ENCODE measurements at places on chromosomes 3 and 15. TPM values are rescaled to one million over a fixed set of nuclear protein-coding genes. Genes with fewer than 3 reads are reported as not detected.

DNA sequence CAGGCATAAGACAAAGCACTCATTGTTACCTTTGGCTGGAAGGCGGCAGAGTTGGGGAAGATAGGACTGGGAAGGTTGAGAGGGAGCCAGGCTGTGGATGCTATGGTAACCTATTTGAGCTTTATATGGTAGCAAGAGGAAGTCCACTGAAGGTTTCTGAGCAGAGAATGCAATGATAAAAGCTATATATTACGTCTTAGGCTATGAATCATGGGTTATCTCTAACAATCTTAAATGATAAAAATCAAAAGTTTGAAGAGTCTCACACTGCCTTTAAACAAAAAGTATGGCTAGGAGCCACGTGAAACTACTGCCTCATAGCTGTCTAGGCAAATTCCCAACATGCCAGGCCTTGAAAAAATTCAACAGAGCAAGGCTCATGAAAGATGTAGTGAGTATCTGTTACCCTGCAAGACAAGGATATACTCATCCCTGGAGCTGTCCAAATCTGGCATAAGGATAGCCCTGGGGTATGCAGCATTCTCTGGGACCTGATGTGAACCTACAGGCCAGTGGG lies 4.1 kb downstream of the P3H2 start:
- DNase-seq, result no peak

GRCh38 chr3:58804914-58805313 lies 138.3 kb upstream of the FAM3D start:
- DNase-seq, result no peak

DNA sequence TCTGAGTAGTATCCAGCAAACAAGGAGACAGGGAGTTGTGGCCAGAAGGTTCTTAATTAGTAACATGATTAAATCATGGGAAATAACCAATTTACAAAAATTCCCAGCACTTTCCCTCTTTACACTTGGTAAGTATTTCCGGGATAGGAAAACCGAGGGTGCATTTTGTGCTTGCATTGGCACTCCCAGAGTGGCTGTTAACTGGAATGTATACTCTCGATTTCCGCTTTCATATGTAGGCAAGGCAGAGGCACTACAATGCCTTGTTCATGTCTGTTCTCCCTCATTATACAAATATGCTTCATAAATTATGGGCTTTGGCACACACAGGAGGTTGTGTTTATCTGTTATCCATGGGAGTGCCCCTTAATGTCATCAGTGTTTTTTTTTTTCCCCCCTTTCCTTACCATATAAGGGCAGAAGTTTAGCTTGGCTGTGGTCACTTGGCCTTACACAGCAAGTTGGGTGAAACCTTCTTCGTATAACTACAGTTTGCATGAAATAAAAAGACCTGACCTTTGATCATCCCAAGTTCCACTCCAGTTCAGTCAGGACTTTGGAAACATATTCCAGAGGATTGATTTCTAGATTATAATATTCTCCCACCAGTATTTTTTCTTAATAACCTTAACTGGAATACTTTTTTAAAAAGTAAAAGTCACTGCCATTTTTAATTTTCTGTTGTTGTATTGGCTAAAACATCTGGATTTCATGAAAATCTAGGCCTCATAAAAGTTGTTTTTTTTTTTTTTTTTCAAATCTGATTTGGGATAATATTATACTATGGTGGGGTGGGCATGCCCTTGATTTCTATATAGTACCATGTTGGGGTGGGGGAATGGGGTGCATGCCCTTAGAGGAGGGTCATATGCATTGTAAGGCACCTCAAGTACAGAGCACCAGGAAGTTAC lies 8.9 kb downstream of the TPM1 start:
- no peak for DNase-seq

DNA sequence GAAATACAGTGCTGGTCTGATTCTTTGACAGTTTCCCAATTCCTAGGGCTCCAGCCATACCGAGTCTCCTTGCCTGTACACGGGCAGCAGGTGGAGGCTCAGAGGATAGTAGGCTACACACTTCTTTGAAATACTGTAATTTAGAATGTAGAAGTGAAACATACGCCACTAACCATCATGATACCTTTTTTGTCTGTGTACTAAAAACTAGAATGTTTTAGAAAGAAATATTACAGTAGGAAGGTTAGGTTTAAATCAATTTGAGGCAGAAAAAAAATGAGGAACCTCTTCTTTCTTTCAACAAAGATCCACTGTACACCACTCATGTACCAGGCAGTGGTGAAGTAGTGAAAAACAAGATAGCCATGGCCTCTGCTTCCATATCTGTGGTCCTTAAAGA lies 354.7 kb downstream of the MCTP2 start:
- DNase-seq, result no peak

GRCh38 chr3:13565581-13566452 lies 16.9 kb downstream of the FBLN2 start:
- DNase-seq, result no peak

Gene IDH3A
- 74.9 TPM for total RNA-seq

Gene RFX7
- total RNA-seq, result 12.6 TPM

- DNase-seq, result no peak
Measured at GRCh38 chr15:60408463-60408981, 10.7 kb upstream of the ANXA2 start.

DNA sequence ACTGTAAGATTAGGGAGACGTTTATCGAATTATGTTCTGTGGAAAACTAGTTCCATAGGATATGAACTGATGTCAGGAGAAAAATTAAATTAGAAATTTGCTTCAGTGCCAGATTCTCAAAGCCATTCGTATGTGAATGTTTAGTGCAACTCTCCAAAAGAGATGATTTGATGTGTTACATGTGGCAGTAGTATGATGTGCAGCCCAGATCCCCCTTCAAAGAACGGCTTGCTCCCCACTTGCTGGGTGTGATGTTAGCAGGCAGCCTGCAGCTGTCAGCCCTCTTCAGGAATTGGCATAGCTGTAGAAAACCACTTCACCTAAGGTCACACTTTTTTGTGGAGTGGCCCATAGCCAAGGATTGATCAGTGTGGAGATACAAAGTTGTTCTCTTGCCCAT lies 127.0 kb upstream of the CCDC54 start:
- no peak for DNase-seq

- DNase-seq, result no peak
Measured at GRCh38 chr15:33959844-33960548, 8.3 kb upstream of the CHRM5 start.

DNA sequence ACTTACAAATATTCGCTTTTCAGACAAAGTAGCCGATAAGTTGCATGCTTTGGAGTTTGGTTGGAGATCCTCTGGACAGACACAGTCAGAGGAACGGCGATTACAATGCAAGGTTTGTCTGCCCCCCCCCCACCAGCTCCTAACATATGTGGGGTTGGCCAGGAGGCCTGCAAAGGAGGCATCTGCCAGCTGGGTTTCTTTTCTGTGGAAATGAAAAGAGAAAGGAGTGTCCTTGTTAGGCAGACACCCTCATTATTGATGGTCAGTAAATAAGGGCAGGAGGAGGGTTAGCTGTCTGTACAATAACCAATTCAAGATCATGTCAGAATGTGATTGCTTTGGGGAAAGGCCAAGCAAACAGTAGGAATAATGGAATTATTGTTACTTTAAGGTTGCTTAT lies 49.1 kb downstream of the TLNRD1 start:
- no peak for DNase-seq

DNA sequence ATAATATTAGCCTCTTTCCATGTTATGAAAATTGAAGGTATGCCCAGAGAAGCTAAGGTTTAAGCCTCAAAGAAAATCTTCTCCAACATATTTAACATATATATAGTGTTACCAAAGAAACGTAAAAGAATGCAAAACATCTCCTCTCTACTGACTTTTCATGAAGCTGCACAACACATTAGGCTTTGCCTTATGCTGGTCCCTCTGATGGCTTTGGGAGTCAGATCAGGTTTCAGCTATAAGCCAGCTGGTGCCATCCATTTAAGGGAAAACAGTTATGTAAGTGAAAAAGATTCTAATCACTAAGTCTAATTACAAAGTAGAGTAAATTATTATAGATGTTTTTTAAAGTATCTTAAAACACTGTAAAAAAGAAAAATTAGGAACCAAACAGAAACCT lies 410.5 kb downstream of the LSAMP start:
- DNase-seq, result no peak

- no peak for DNase-seq
Measured at GRCh38 chr15:63908991-63909390, 75.2 kb upstream of the HERC1 start.

- peak; percentile 89 for DNase-seq
Measured at GRCh38 chr15:99123713-99124451, 19.0 kb downstream of the SYNM start.

GRCh38 chr15:91784973-91785709 lies 68.4 kb upstream of the SLCO3A1 start:
- no peak for DNase-seq

GRCh38 chr3:57017459-57017845 lies 43.0 kb upstream of the SPATA12 start:
- no peak for DNase-seq

Gene ALDH1A3
- 9.8 TPM for total RNA-seq

Gene COL6A6
- not detected for total RNA-seq

Gene NANOGP8
- 3.2 TPM for total RNA-seq

DNA sequence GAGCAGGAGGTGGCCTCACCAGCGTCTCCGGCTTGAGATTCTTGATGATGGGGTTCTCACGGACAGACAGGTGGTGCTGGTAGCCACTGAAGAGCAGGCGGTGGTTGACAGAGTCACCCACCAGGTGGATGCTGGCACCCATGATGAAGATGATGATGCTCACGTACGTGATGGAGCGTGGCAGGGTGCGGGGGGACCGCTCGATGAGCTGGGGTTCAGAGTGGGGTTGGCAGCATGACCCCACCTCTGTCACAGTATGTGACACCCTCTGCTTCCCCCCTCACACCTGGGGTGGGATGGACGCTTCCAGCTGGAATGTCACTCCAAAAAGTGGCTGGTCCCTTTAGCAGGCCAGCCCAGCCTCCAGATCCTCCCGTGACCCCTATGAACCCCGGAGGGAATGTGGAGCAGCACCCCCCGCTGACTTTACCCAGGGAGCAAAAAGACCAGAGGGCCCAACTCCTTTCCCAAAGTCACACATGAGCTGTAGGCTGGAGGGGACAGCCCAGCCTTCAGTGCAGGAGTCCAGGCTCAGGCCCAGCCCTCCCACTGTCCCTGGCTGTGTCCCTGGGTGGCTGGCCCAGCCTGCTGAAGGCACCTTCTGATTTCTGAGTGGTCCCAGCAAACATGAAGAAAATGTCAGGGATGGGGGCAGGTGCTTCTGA lies 6.7 kb upstream of the CALML4 start:
- DNase-seq, result no peak

GRCh38 chr3:139994891-139995290 lies 59.9 kb downstream of the CLSTN2 start:
- no peak for DNase-seq

DNA sequence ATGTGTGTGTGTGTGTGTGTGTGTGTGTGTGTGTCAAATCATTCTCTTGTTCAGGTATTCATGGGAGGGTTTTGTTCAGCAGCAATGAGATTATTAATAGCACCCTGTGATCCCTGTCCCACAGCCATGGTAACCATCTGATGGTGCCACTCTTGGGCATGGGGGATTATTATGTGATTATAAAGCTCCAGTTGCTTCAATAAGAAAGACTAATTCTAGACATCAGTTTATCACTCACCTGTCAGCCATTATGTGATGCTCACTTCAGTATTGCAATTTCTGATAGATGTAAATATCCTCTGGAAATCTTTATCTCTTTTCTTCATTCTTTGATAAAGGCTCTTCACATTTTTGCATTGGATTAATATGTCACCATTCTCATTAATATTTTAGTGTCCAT lies 145.9 kb upstream of the POU1F1 start:
- no peak for DNase-seq

- no peak for DNase-seq
Measured at GRCh38 chr15:40823572-40824343, 4.8 kb downstream of the PPP1R14D start.

GRCh38 chr3:141328286-141329166 lies 39.8 kb upstream of the ZBTB38 start:
- peak; percentile 12 for DNase-seq

DNA sequence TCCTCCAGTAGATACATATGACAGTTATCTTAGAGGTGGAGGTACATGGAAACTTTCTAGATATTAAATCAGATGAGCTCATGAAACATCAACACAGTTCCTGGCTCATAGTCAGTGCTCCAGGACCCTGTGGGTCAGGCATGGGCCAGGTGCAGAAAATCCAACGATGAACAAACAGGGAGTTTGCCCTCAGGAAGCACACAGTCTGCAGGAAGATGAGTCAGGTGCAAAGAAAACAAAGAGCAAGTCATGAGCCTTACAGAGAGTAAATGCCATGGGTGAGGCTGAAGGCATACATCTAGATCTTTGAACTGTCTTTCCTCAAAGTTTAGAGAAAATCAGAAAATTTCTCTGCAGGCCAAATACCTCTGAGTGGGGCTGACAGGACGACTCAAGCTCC lies 184.2 kb upstream of the TPM1 start:
- DNase-seq, result no peak

Gene DUOX1
- total RNA-seq, result 267 TPM

- DNase-seq, result no peak
Measured at GRCh38 chr15:88622605-88622975, 1.4 kb downstream of the AEN start.

GRCh38 chr15:88744548-88745020 lies 58.7 kb upstream of the ACAN start:
- no peak for DNase-seq

Gene SLC22A14
- not detected for total RNA-seq

GRCh38 chr3:162111861-162112260 lies 615.3 kb downstream of the OTOL1 start:
- DNase-seq, result no peak

Gene SAMMSON
- 0.75 TPM for total RNA-seq

Gene CD200R1L
- not detected for total RNA-seq

Gene ZBTB11
- total RNA-seq, result 34.0 TPM

DNA sequence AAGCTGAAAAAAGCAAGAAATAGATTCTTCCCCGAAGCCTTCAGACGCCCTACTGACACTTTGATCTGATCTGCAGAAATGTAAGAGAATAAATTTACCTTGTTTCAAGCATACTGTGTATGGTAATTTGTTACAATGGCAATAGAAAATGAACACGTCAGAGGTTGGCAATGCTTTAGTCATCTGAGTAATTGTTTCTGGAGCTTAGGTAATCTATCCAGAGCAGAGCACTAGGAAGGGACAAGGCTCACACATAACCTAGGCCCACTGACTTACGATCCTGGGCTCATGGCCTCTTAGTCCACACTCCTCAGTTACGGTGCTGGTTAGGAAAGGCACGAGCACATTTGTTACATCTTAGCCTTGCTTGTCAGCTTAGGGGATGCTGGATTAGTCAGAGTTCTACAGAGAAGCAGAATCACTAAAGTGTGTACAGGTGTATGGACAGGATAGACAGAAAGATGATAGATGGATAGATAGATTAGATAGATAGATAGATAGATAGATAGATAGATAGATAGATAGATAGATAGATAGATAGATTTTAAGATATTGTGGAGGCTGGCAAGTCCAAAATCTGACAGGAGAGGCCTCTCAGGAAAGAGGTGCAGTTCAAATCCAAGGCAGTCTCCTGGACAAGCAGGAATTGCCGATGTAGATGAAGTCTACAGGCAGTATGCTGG lies 46.8 kb upstream of the TBC1D23 start:
- no peak for DNase-seq
